ENCODE measurements at places on chromosomes 1 and 21.

DNA sequence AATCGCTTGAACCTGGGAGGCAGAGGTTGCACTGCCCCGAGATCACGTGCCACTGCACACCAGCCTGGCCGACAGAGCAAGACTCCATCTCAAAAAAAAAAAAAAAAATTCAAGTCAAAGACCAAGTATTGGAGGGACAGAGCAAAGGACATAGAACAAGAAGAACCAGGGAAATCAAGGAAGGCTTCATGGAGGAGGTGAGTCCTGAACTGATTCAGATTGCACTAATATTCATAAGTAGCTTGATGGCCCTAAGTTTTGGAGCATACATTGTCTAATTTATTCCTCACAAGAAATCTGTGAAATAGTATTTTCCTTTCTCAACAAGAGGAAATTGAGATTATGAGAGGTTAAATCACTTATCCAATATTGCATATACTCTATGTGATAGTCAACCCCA, 3.9 kb upstream of the PRR9 start:
- no peak for DNase-seq

DNA sequence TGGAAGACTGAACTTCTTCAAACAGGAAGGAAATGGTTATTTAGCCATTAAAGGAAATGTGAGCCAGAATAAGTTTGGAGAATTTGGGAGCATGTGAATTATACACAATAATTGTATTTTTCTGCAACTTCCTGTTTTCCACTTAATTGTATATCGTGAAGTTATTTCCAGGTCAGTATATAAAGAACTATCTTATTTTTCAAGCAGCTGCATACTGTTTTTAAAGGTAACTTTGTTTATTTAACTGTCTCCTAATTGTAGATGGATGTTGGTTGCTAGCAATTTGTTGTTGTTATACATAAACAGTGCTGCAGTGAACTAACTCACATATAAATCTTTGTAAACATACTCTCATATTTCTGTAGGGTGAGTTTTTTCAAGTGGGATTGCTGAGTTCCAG, 180.3 kb downstream of the HLX start:
- DNase-seq, result no peak

DNA sequence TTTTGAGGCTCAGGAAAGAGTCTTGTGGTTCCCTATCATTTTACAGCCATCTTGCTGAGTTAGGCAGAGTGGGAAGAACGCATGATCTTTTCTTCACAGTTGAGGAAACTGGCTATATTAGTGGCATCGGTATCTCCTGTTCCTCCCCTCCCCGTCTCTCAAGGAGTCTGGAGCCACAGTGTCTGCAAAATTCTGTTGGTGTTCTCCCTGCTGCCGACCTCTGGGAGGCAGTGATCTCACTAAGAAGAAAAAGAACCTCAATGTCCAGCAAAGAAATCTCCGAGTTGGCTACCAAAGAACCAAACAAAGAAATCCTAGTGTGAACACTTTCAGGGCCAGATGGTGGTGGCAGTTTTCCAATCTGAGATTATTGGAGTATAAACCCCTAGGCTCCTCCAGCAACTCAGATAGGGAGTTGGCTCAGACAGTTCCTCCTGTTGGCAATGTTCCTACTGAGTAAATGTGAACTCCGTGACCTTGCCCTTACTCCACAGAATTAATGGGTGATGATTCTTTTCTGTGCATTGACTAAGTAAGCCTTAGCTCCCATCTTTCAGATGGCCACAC, 41.2 kb downstream of the PRAMEF20 start:
- no peak for DNase-seq

GRCh38 chr1:57620605-57621004, 196.7 kb upstream of the DAB1 start:
- DNase-seq, result no peak

DNA sequence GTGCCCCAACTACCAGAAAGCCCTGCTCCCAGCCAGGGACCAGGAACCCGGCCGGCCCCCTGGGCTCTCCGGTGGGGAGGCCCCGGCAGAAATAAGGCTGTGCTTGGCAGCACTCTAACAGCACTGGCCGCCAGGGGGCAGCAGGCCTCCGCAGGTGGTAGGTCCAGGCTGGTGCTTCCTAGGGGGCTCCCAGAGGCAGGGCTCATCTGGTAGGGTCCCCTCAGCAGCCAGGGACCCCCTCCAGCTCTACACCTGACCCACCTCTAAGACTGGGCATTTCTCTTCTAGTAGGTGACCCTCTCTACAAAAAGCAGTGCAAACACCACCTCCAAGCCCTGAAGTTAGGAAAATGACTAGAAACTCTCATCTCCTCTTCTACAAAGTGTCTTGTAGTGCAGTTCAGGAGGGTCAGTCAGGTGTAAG, 85.6 kb downstream of the STUM start:
- peak; percentile 86 for DNase-seq

DNA sequence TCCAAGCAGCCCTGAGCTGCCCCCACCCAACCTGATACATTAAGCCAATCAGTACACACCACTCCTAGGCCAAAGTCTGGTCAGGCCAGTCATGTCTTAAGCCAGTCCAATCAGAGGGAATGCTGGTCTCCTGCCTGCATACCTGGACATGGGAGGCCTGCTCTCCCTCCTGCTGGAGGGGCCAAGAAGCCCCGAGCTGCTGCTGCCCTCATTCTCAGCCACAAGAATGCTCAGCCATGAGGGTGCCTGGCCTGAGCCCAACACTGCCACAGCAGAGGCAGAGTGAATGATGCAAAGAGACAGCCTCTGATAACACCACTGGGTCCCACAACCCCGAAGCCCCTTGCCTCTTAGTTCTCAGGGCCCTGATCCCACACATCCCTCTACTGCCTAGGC, 23.0 kb downstream of the CHD5 start:
- DNase-seq, result no peak

GRCh38 chr1:156095906-156096508, 13.7 kb upstream of the MEX3A start:
- DNase-seq, result no peak

DNA sequence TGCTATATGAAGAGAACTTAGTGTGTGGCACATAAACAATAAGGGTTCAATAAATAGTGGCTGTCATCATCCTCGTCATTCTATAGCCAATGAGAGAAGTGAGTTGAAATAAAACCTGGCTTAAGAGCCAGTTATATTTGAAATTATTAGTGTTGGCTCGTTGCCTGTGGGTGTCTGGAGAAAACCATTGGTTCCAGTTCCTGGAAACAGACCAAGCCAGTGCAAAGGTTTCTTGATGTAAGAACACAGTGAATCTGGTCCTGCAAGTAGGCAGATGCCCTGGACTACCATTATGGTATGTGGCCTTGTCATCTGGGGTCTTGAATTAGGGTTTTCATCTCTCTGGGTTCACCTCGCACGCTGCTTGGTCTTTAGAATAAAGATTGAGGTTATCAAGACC, 43.3 kb downstream of the URB2 start:
- DNase-seq, result no peak

GRCh38 chr1:23446661-23447310, 22.2 kb upstream of the TCEA3 start:
- no peak for DNase-seq

DNA sequence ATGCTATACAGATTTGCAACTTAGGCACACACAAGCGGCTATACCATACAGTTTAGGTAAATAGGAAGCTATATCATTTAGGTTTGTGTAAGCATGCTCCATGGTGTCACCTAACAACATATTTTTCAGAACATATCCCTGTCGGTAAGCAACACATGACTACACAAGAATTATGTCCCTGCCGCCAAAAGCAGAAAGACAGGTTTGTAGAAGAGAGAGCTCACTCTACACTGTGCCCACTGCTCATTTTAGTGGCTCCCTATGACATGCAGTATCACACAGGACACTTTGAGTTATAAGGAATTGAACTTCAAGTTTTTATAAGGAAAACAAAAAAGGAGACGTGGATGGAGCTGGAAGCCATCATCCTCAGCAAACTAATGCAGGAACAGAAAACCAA, 132.5 kb upstream of the KAZN start:
- DNase-seq, result no peak

- DNase-seq, result peak; percentile 3
These were observed 19.1 kb downstream of the COL6A2 start for GRCh38 chr21:46116776-46117585.

- DNase-seq, result no peak
These were observed 41.8 kb downstream of the MAP3K7CL start for GRCh38 chr21:29172282-29172681.

All from activated CD8-positive, alpha-beta memory T cell treated with anti-CD3 and anti-CD28 coated beads, Interleukin-2, amount 50 U/mL, for 4 hours (primary cell).